ENCODE measurements at places on chromosomes 12 and 14.
A peak's percentile ranks its signal among the peaks of the same experiment; 100 is the strongest.

DNA sequence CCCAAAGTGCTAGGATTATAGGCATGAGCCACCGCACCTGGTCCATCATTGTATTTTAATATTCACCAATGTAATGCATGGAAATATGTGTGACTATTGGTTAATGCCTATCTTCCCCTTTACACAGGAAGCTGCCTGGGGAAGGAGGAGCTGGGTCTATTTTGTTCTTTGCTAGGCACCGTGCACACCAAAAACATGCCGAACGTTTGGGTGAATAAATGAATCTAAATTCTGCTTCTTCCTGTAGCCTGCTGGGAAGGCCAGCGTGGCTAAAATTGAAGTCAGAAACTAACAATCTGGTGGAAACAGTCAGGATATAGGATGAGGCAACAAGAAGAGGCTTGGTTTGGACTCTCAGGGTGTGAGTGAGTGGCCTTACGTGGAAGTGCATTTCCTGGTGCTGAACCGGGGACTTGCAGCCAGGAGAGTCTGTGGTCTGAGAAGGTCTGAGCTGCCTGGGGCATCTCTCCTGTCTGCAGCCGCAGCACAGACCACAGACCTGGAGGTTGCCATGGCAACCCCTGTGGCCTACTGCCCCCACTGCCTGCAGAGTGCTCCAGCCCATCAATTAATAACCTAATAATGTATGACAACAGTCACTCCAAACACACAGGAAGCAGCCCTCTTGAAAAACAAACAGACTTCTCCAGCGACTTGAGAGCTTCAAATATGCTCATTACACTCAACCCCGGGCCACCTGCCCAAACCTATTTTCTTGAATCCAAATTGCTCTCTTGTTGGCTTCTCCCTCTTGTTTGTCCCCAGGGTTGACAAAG, 5.5 kb upstream of the GPR68 start:
- peak; percentile 63 for DNase-seq

DNA sequence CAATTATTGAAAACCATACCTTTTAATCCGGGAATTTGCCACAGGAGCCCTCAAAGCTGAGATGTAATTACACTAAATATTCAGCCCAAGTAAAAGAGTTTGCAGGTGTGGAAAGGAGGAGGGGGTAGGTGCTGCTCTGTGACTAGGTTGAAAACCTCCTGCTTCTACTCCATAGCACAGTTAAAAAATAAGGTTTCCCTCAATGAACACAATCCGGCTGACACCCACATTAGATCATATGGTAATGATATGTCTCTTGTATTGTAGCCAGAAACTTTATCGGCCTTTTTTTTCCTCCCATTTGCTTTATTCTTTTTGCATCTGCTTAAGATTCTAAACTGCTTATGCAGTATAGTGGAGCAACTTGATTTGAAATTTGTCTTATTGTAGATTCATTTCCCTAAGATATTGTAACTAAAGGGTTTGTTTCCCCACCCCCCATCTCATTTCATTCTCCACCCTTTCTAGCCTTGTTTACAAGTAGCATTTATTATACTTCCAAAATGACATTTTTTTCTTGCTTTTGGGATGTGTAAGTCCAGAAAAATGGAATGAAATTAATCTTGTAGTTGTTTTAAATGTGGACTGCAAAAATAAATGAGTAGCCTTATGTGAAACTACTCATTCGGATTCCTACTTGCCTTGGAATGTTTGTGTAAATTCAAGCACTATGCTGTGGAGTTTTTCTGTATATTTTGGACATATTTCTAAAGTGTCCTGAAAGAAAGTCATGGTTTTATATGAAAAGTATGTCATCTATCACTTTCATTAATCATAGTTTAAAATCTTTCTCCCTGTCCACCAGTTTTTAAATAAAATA, at the start of gene DCN:
TSS of gene DCN (minus strand) at position 182 of the 820 bp plus-strand sequence. CDS start 4,265 bp downstream, outside the sequence.
- DNase-seq, result no peak

DNA sequence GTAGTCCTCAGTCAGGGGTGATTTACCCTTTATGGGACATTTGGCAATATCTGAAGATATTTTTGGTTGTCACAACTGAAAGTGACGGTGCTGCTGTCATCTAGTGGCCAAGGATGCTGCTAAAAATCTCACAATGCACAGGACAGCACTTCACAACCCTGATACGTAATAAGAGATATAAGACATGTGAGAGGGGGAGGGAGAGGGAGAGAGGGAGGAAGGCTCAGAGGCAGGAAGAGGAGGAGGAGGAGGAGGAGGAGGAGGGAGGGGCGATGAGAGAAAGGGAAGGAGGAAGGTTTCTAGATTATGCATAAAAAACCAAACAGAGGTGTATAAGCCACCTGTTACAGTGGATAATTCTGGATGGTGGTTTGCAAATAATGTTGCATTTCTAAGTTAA, 14.3 kb downstream of the MYL2 start:
- DNase-seq, result no peak

DNA sequence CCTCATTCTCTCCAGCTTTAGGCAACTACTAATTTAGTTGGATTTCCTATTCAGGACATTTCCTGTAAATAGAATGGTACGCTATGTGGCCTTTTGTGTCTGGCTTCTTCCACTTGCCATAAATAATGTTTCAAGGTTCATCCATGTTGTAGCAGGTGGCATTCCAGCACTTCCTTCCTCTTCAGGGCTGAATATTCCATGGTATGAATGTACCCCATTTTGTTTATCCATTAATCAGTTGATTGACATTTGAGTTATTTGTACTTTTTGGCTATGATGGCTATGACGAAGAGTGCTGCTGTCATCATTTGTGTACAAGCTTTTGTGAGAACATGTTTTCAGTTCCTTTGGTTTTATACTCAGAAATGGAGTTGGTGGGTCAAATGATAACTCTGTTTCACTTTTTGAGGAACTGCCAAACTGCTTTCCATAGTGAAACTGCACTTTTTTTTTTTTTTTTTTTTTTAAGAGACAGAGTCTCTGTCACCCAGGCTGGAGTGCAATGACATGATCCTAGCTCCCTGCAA, 6.5 kb upstream of the CDK2AP1 start:
- DNase-seq, result no peak

DNA sequence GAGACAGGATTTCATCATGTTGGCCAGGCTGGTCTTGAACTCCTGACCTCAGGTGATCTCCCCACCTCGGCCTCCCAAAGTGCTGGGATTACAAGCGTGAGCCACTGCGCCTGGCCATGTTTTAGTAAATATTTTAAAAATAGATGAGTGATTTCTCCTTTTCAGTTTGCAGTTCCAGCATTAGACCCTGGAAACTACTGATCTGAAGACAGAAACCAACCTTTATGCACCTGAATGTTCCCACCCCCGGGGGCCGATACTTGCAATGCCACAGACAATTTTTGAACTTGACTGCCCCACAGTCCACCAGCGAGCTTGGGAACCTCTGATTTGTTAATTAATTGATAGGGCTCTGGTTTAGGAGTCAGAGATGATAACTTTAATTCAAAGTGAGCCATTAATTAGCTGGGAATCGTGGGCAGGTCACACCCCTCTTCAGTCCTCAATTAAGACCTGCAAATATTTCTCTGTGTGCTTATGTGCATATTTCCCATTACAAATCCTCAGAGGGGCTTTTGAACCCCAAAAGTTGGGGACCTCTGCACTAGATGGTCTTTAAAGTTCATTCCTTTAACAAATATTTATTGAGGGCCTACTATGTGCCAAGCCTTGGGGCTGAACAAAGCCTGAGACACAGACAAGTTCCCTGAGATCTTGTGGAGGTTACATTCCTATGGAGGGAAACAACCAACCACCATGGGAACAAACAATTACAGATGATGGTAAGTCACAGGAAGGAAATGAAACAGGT, 4.1 kb upstream of the TMEM120B start:
- no peak for DNase-seq

Measured in activated CD4-positive, alpha-beta T cell treated with anti-CD3 and anti-CD28 coated beads, Interleukin-2, amount 10 ng/mL, durations not matched to agents 7 days and 5 days (primary cell).